Thymus (tissue), 14 donors: ENCODE measurements at places on chromosomes 4 and X. TPM values are rescaled to one million over a fixed set of nuclear protein-coding genes. Genes with fewer than 3 reads are reported as not detected.
A peak's percentile ranks its signal among the peaks of the same experiment; 100 is the strongest.

OPN1MW gene
- not detected for total RNA-seq

GRCh38 chrX:29297171-29297800 is 710.0 kb downstream of the IL1RAPL1 start:
- H3K36me3 ChIP-seq, result no peaks in the 10 kb centered on the region
- H3K27ac ChIP-seq, result no peak overlapping the region
- no peak overlapping the region for H3K4me3 ChIP-seq
- no peak for DNase-seq
- no peaks in the 10 kb centered on the region for H3K27me3 ChIP-seq

DNA sequence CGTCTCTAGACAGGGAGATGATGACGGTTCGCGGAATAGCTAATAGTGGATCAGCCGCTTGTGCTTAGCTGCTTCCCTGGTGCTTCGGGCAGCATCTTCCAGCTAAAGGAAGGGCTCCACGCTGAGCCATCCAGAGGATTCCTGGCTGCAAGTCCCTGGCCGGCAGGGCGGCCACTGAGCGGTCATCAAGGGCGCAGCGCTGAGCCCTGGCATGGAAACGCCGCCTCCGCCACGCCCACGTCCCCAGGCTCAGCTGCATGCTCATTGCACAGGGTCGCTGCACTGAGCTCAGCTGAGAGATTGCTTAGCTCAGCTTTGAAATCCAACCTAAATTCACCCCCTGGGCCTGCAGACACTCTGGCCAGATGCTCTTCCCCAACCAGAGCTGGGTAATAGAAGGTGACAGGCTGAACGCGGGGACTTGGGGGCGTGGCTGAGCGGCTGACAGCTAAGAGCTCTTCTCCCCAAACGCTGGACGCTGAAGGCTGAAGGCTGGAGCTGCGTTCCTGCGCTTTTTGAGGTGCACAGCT is 118.2 kb upstream of the KIT start:
- H3K36me3 ChIP-seq, result no peaks in the 10 kb centered on the region
- H3K27ac ChIP-seq, result no peak overlapping the region
- no peaks in the 10 kb centered on the region for H3K27me3 ChIP-seq
- DNase-seq, result peak; percentile 8
- peaks cover 5% of the 10 kb centered on the region for H3K4me1 ChIP-seq

TMEM255A gene
- 3.3 TPM for total RNA-seq

GRCh38 chr4:71814433-71814832 is 30.6 kb upstream of the GC start:
- no peak overlapping the region for H3K27ac ChIP-seq
- no peaks in the 10 kb centered on the region for H3K36me3 ChIP-seq
- no peaks in the 10 kb centered on the region for H3K4me1 ChIP-seq
- DNase-seq, result no peak

- no peaks in the 10 kb centered on the region for H3K27me3 ChIP-seq
- no peaks in the 10 kb centered on the region for H3K4me1 ChIP-seq
- DNase-seq, result no peak
These were observed 210.2 kb downstream of the DMD start for GRCh38 chrX:33001107-33001506.

DNA sequence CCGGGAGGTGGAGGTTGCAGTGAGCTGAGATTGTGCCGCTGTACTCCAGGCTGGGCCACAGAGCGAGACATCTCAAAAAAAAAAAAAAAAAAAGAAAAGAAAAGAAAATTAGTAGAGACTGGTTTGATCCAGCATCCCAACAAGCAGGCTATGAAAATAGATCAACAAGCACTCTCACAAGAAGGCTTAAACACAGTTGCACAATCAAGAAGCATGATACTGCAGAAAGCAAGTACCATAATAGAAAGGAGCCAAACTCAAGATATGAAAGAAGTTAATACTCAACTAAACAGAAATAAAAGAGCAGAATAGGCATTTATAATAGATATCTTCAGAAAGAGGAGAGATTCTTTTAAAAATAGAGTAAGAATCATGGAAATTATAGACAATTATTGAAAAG is 10.6 kb downstream of the TLR6 start:
- H3K36me3 ChIP-seq, result no peaks in the 10 kb centered on the region
- no peak for DNase-seq
- H3K27me3 ChIP-seq, result no peaks in the 10 kb centered on the region
- H3K4me3 ChIP-seq, result no peak overlapping the region

- no peaks in the 10 kb centered on the region for H3K27me3 ChIP-seq
- H3K4me1 ChIP-seq, result no peaks in the 10 kb centered on the region
- no peak for DNase-seq
- H3K27ac ChIP-seq, result no peak overlapping the region
- H3K36me3 ChIP-seq, result no peaks in the 10 kb centered on the region
- no peak overlapping the region for H3K4me3 ChIP-seq
These were observed 143.1 kb upstream of the FRMPD4 start for GRCh38 chrX:11995146-11995545.

DNA sequence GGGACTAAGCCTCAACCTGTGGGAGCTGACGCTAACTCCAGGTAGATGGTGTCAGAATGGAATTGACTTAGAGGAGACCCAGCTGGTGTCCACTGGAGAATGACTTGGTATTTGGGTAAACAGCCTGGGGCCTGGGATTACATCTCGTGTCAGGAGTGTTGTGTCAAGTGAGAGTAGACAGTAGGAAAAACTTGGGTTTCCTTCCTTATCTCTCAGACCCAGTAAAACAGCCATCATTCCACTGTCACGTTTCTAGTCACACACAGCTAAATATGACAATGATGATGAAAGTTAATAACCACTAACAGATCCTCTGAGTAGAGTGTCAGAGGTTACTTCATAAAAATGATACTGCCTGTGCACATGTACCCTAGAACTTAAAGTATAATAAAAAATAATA is 13.8 kb downstream of the ZNF674 start:
- H3K27ac ChIP-seq, result no peak overlapping the region
- no peaks in the 10 kb centered on the region for H3K27me3 ChIP-seq
- no peak overlapping the region for H3K4me3 ChIP-seq
- no peaks in the 10 kb centered on the region for H3K36me3 ChIP-seq
- H3K4me1 ChIP-seq, result no peaks in the 10 kb centered on the region

- H3K4me1 ChIP-seq, result peaks cover 80% of the 10 kb centered on the region
- peak overlapping the region; percentile 25 for H3K4me3 ChIP-seq
- peaks cover 12% of the 10 kb centered on the region for H3K36me3 ChIP-seq
- no peaks in the 10 kb centered on the region for H3K27me3 ChIP-seq
- DNase-seq, result no peak
These were observed 16.9 kb downstream of the CD99 start for GRCh38 chrX:2708021-2708420.

DNA sequence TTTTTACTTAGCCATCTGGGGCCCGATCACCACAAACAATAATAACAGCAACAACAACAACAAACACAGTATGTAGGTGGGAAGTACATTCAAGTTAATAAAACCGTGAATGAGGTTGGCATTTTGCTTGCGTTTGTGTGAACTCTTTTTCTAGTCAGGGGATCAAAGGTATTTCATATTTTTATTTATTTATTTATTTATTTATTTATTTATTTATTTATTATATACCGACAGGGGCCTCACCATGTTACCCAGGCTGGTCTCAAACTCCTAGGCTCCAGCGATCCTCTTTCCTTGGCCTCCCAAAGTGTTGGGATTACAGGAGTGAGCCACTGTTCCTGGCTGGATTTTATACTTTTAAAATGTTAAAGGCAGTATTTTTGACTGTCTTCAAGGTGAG is 325.4 kb downstream of the RAPGEF2 start:
- H3K27ac ChIP-seq, result no peak overlapping the region
- DNase-seq, result no peak
- H3K4me1 ChIP-seq, result no peaks in the 10 kb centered on the region

DNA sequence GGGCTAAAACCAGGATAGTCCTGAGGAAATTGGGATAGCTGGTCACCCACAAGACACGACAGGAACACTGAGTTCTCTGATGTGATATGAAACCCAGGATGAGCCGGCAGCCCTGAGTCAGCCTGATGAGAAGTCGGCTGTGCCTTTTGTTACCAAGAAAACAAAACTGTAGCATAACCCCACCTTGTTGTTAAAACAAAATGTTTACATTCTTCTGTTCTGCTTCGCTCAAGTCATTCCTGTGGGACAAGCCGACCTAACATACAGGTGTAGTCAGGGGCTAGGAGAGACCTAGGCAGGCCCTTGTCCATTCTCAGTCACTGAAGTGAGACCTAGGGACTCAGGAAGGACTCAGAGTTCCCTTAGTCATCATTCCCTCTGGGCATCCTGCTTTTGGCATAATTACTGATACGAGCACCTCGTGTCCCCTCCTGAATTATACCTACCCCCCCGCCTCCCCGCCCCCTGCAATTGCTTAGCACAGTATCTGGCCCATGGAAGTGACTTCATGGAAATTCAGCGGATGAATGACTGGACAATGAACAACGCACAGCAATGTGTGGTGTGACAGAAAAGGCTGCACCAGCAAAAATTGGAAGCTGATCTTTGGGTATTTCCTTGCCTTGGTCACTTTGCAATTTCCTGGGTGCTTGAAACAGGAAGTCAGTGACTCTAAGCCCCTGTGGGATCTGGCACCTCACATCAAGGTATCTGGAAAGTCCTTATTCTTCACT is 31.9 kb upstream of the TLR2 start:
- H3K4me1 ChIP-seq, result no peaks in the 10 kb centered on the region
- peak overlapping the region; percentile 36 for H3K27ac ChIP-seq
- DNase-seq, result no peak
- no peaks in the 10 kb centered on the region for H3K27me3 ChIP-seq
- no peaks in the 10 kb centered on the region for H3K36me3 ChIP-seq

DNA sequence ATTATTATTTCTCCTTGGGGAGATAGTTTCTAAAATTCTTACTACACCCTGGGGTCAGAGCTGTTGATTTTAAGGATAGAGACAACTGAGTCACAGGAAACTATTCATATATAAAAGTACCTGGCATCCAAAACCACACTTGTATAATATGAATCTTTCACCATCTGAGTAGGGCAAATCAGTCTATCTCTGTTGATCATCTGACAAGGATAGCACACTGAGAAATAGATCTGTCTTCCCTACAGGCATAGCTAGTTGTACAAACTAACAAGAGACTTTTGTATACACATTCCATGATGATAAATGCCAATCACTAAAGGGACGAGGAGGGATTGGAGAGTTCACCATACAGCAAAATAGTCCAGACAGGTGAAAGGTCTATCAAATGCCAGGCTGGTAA is 30.0 kb downstream of the PKD2 start:
- no peak overlapping the region for H3K27ac ChIP-seq
- H3K4me1 ChIP-seq, result no peaks in the 10 kb centered on the region
- peaks cover 34% of the 10 kb centered on the region for H3K36me3 ChIP-seq
- H3K4me3 ChIP-seq, result no peak overlapping the region

DNA sequence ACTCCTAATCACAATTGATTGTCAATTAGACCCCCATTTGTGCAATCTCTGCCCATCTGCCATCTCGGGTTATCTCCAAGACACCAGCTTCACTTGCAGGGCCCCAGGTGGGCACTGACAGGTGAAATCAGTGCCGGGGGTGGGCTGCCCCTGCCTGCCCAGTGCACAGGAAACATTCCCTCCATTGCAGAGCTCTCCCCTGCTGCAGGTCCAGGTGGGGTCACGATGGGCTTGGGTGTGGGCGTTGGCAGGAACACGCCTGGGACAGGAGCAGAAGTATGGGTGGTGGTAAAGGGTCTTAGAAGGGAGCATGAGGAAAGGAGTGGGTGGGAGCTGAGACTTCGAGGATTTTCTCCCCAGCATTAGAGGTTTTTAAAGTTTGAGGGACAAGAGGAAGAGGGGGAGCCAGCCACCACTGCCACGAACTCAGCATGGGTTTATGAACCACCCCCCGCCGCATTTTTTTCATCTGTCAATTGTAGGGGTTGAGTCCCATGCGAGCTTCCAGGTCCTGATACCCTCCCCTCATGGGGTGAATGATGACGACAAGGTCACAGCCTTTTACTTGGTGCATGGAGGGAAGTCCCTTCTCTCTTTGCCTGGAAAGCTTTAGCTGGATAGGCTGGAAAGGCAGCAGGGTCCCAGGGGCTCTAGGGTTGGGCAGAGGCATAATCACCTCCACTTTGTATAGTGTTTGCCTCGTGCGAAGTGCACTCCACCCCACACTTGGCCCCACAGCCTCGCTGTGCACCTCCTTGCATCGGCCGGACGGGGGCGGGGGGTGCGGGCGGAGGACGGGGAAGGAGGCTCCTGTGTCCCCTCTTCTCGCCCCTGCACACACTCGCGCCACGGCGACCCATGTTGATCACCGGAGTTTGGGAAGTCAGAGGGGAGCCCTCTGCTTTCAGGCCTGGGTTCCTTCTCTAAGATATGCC is 3.5 kb upstream of the NKX1-1 start:
- no peaks in the 10 kb centered on the region for H3K36me3 ChIP-seq
- no peak overlapping the region for H3K4me3 ChIP-seq
- no peak for DNase-seq
- H3K27me3 ChIP-seq, result peaks cover 53% of the 10 kb centered on the region
- H3K27ac ChIP-seq, result no peak overlapping the region

DNA sequence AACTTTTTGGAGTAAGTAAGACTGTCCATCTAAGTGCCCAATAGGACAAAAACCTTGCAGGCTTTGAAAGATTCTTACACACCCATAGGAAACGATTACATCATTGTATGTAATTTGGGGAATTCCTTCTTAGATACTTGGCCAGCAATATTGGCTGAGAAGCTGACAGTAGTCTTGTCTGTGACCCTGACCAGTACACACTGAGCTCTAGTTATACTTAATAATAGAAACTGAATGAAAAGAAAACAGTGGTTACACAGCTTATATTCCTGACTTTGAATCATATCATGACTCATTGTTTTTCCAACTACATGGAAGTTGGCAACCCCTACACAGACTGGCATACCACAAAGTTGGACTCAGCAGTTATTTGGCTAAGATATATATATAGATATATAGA is 7.1 kb upstream of the TLR2 start:
- H3K27ac ChIP-seq, result no peak overlapping the region
- no peak for DNase-seq
- H3K4me1 ChIP-seq, result no peaks in the 10 kb centered on the region
- no peaks in the 10 kb centered on the region for H3K36me3 ChIP-seq
- no peak overlapping the region for H3K4me3 ChIP-seq
- H3K27me3 ChIP-seq, result peaks cover 2% of the 10 kb centered on the region

DNA sequence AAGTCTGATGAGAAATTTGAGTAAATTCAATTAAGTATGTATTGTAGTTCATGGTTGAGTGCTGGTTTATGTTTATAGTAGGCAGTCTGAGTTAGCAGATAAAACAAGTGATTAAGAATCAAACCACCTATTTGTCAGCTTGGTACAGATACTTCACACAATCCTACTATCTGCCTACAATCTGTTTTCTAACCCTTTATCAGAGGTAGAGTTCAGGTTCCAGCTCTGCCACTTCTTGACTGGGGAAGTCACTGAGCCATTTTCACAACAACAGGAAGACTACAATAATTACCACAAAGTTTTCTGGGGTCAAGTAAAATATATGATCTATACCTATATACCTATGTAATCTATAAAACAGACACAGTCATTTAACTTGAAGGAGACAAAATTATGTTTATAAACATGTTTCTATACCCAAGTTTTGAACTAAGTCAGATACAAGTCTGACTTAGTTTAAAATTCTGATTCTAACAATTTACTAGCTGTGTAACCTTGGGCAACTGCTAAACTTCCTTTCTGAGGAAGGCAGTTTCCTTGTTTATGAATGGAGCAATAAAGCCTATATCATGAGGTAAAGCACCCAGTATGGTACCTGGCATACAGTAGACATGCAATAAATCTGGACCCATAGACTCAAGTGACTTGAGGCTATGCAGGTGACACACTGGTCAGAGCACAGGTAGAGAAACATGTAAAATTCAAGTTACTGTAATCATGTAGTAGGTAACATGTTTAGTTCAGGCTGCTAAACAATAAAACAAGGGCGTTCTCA is 37.2 kb upstream of the BDH2 start:
- no peak for DNase-seq
- no peaks in the 10 kb centered on the region for H3K27me3 ChIP-seq
- H3K4me3 ChIP-seq, result no peak overlapping the region
- H3K4me1 ChIP-seq, result no peaks in the 10 kb centered on the region
